ENCODE measurements at places on chromosomes 3 and 15. TPM values are rescaled to one million over a fixed set of nuclear protein-coding genes. Genes with fewer than 3 reads are reported as not detected.

Gene ITIH3
- total RNA-seq: not detected

Gene TGM4
- total RNA-seq: not detected

Gene FEZF2
- total RNA-seq: not detected

Gene KNL1
- 23.9 TPM for total RNA-seq

Gene TRH
- total RNA-seq: not detected

All from epithelial cell of proximal tubule (primary cell).